ENCODE measurements at places on chromosomes 16 and 17.

DNA sequence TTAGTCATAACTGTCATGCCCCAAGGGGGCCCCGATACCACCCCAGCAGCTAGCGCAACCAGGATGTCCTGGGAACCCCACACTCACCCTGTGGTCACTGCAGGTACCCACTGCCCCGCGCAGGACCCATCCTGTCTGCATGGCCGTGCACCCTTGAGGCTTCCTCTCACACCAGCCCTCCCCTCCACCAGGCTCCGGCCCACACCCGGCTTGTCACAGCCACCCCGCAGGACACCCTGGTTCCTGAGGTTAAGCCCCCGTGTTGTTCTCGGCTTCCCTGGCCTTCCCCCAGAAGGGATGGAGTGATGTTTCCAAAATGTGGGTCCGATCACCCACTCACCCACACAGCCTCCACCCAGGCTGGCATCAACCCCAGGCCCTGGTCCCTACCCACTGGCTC is 7.5 kb downstream of the DNASE1L2 start:
- no peak for DNase-seq

DNA sequence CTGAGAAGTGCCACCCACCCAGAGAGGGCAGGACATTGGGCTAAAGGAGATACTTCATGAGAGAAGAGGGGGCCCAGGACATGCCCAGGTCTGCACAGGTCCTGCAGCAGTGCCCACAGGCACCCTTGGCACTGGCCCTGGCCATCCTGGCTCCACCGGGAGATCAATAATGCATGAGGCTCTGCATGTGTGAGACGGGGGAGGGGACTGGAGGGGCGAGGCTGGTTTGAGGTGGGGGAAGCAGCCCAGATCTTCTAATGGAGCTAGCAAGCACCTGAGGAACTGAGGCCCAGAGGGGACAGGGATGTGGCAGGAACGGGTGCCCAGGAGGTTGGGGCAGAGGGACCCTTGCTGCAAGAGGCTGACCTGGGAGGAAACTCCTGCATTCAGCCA is 567 bp downstream of the OSBPL7 start:
- DNase-seq = no peak

DNA sequence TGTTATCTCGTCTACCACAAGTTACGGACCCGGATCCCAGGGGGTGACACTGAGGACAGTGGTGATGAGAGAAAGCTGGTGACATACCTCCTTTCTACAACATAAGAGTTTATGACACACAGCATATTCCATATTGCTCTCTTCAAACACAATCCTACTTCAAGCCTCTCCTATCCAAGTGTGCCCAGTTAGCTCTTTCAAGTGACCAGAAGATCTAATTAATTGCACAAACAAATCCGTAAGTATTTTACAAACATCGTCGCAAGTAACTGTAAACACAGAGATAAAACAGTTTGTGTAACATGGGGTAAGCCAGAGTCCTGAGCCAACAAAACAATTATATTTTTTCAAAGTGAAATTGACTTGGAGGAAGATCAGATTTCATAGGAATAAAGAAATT is 235.0 kb downstream of the CHD9NB start:
- no peak for DNase-seq

- no peak for DNase-seq
Observed at GRCh38 chr16:87791295-87792204, 25.8 kb upstream of the KLHDC4 start.

DNA sequence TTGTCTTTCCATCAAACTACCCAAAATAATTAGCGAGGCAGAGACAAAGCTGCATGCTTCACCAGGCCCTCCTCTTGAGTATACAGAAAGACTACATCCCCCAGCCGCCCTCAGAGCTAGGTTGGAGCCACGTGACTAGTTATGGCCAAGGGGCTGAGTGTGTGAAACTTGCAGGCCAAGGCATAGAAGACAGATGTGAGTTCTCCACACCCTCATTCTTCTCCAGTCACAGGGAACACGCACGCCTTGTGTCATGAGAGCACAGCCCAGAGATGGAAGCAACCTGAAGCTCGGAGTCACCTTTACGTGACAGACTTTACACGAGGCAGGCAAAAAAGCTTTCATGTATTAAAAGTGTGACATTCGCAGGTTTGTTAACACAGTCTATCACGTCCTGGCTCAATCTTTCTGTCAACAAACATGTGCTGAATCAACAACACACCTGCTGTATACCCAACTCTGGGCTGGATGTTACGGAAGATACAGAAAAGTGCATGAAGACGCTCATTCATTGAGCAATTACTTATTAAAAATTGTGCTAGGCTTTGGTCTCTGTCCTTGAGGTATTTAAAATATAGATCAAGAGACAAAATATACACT is 38.3 kb downstream of the STX8 start:
- DNase-seq = no peak

DNA sequence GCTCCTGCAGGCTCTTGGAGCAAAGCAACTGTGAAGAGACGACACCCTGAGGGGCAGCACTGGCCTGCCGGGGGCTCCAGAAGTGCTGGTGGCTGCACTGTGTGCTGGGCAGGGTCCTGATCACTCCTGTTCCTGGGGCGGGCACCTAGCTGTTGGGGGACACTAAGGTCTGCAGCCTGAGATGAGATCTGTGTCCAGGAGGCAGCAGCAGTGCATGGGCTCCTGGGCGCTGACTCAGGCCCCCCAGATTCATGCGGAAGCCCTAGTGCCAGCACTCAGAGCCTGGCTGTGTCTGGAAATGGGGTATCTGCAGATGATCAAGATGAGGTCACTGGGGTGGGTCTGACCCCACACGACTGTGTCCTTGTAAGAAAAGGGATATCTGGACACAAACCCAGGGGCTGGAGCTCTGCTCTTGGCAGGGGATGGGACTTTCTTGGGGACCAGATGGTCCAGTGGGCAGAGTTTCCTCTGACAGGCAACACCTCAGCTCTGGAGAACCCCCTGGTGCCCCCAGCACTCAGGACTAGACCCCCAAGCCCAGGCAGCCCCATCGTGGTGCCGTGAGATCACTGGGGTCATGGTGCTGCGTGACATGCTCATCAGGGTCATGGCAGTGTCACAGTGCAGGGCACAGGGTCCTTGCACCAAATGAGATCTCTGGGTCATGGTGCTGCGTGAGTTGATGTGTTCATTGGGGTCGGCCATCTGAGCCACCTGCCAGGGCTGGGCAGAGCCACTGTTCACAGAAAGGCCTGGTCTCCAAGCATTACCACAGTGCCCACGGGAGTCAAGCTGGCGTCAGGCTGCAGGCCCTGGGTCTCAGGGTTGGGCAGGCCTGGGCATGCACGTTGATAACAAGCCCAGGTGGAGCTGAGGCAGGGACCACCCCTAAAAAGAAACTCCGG is 9.5 kb downstream of the FAAP100 start:
- DNase-seq = no peak

- DNase-seq = no peak
Observed at GRCh38 chr17:6509921-6510320, 46.4 kb downstream of the PITPNM3 start.

DNA sequence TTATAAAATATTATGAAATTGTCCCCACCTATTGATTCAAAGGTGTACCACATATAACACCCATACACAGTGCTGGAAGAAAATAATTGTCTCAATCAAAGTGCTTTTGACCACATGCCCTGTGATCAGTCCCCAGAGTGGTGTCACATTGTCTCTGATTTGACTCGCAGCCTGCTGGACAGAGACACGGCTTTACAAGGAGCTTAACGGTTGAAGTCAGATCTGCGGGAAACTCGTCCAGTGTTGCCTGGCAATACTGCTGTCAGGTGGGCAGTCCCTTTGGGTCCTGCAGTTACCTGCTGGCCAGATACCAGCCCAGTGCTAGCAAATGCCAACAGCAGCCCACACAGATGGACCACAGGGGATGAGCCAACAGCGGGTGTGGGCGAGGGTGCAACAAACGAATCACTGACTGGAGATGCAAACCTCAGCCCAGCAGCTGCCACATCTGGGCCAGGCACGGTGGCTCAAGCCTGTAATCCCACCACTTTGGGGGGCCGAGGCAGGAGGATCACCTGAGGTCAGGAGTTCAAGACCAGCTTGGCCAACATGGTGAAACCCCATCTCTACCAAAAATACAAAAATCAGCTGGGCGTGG is 26.2 kb upstream of the SSTR2 start:
- DNase-seq = no peak

DNA sequence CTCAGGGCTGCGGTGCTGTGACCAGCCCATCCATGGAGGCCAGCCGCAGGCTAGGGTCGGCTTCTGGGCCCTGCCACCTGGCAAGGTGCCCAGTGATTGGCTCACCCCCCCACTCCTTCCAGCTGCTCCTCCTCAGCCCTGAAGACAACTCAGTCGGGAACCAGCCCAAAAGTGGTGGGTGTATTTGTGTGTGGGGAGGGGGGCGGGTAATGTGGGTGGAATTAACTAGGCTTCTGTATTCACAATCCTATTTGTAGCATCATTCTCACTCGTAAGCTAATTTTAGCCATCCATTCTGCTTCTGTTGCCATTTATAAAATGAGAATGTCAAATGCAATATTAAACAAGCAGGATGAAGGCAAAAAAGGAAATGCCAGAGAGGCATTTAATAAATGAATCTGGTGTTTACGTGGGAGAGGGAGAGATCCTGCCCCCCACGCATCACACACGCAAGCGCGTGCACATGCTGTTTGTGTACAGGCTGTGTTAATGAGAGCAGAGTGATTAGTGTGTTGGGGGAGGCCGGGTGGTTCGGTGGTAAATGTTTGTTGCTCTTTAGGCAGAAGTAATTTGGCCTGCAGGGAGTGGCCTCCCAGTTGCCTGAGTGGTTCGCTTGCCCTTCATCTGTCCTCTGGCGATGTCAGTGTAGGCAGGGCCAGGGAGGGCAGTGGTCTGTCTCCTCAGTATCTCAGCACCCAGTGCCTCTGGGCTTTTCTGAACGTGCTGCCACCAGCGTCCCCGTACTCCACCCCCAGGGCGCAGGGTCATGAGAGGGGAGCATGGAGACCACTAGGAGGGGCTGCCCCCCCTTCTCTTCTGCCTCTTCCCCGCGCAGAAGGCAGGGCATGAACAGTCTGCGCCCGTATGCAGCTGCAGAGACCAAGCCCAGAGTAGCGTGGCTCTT is 140.1 kb downstream of the CCDC182 start:
- no peak for DNase-seq

- DNase-seq = no peak
Observed at GRCh38 chr17:49338883-49339282, 23.2 kb downstream of the ZNF652 start.

DNA sequence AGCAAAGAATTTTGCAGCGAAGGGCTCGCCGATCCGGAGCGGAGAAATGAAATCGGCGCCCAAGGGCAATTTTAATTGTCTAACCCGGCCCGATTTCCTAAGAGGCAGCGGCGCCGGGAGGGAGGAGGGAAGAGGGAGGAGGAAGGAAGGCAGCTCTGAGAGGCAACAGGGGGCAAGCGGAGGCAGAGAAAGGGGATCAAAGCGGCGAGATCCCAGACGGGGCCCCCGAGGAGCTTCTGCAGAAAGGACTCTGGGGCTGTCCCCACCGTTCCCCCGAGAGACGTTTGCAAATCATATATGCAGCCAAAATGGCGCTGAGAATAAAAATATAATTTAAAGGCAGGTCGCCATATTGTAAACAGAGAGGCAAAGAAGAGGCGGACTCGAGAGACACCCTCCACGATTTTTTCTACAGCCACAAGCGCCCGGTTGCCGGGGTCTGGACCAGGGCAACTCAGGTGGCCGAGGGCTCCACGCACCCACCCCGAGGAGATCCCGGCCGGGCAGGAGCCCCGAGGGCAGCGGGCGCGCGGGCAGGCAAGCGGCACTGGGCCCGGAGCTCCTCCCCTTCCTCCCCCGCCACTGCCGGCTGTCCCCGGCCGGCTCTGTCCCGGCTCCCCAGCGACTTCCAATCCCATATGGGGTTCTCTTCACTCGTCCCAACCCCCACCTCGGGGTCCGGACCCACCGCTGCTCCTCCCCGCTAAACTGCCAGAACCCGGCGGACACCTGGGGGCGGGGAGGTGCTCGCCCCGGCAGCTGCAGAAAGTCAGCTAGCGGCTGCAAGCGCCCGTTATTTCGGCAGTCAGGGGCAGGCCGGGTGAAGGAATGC is 1.9 kb downstream of the PHF12 start:
- peak; percentile 31 for DNase-seq

DNA sequence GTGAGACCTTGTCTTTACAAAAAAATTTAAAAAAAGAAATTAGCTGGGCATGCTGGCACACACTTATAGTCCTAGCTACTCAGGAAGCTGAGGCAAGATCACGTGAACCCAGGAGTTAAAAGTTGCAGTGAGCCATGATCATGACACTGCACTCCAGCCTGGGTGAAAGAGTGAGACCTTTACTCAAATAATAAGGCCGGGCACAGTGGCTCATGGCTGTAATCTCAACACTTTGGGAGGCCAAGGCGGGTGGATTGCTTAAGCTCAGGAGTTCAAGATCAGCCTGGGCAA is 11.5 kb upstream of the RIPOR1 start:
- no peak for DNase-seq

DNA sequence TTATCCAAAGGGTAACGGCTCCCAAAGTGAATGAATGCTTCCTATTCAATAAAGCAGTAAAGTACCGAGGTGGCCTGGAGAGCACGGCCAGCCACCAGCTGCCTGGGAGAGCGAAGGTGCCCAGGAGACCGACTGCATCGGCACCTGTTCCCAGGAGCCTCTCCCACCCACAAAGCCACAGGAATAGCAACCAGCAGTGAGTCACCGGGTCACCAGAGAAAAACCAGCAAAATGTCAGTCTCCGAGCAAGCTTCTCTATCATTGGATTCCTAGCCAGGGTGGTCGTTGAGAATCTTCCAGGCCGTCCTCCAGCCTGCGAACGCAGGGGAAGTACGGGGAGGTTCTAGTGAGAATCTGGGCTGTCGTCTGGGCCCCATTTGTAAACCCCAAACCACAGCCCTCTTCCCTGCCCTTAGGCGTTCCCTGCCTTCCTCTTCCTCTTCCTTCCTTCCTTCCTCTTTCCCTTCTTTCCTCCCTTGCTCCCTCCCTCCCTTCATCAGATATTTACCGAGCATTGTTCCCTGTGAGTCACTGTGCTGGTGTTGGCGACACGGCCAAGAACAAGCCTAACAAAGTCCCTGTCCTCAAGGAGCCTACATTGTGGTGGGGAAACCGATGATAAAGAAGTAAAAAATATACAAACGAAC is 114.6 kb downstream of the SLC39A11 start:
- DNase-seq = no peak

DNA sequence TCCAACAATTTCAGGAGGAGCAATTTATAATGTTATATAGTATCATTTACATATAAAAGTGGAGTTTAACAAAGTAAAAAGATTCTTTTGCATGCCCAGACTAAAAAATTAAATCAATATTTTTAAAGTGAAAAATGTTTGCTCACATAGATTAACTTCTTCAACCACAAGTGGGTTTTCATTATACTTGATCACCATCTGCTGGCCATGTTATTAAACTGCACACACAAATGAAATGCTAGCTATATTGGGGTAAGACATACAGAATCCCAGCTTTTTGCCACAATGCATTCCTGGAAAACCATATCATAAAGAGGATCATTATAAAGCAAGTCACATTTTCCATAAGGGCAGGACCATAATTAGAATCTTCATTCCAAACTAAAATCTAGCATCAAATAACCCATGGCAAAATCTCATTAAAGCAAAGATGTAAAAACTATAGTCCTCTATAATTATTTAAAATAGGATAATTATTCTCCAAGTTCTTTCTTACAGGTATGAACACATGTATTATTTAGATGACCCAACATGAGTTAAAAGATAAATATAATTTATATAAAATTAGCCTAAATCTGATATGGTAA is 26.3 kb downstream of the CEP112 start:
- no peak for DNase-seq

GRCh38 chr16:76162046-76162445 is 115.2 kb upstream of the CNTNAP4 start:
- DNase-seq = no peak

All from stimulated activated CD8-positive, alpha-beta memory T cell treated with anti-CD3 and anti-CD28 coated beads, Interleukin-2, amount 100 ng/mL, for 1 hour (primary cell).